Neuronal stem cell (in vitro differentiated cells): ENCODE measurements at places on chromosomes 4 and X.

- no peak for DNase-seq
Measured at GRCh38 chrX:110135618-110136017, 132.7 kb downstream of the TMEM164 start.

GRCh38 chrX:154419688-154420401 is 8.5 kb downstream of the TAFAZZIN start:
- no peak for DNase-seq

DNA sequence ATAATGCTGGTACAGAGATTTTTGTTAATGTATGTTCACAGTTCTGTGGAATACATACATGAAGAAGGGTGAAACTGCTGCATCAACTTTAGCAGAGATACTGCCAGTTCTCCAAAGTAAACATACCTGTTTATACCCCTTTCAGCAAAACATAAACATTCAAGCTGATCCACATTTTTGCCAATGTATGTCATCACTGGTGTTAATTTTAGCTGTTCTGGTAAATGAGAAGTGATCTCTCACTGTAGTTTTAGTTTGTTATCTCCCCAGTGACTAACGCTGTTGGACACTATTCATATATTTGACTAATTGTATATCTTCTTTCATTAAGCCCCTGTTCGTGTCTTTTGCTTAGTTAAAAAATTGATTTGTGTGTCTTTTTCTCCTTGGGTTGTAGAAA is 82.0 kb downstream of the HAUS3 start:
- no peak for DNase-seq

DNA sequence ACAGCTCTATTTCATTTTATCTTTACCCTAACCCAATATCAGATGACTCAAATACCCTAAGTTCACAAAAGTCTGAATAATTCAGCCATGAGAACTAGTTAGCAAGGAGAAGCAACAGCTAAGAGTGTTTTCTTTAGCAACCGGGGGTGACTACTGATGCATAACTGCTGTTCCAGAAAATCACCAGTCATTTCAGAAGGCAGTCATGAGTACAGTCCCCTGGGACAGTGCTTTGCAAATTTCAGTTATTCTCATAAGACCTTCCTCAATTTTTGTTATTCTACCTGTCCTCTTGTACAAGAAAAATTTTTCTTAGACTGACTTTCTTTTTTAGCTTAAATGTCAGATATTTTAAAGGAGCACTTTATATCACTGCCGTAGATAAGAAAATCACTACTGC is 16.4 kb downstream of the BANK1 start:
- no peak for DNase-seq

GRCh38 chr4:145797278-145797677 is 117.3 kb downstream of the C4orf51 start:
- no peak for DNase-seq

- no peak for DNase-seq
Measured at GRCh38 chrX:39653691-39654090, 444.1 kb downstream of the BCOR start.

- no peak for DNase-seq
Measured at GRCh38 chr4:147801820-147802219, 69.9 kb downstream of the ARHGAP10 start.

DNA sequence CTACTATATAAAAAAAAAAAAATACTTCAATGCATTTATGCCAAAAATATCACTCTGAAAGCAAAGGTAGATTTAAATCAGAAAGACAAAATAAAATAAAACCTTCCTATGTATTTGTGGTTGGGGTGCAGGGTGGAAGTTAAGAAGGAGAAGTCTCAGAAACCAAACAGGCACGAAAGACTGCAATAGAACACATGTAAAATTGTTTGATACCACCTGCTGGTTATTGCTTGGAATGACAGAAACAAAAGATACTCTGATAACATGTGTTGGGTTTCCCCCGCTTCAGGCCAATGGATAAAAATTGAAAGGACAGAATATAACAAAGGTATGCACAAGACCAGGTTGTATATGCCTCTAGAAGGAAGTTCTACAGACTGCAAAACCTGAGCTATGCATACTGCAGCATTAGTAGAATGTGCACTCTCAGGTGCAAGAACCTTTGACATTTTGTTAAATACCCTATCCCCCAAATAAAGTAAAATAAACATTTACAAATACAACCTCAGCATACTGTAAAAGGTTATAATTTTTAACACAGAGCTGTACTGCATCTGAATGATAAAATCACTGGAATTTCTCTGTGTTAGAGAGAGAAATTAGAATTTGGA is 118.8 kb downstream of the GABRA2 start:
- no peak for DNase-seq

GRCh38 chr4:55398461-55398860 is 2.7 kb downstream of the TMEM165 start:
- no peak for DNase-seq

- no peak for DNase-seq
Measured at GRCh38 chr4:61128682-61129081, 71.4 kb upstream of the ADGRL3 start.

DNA sequence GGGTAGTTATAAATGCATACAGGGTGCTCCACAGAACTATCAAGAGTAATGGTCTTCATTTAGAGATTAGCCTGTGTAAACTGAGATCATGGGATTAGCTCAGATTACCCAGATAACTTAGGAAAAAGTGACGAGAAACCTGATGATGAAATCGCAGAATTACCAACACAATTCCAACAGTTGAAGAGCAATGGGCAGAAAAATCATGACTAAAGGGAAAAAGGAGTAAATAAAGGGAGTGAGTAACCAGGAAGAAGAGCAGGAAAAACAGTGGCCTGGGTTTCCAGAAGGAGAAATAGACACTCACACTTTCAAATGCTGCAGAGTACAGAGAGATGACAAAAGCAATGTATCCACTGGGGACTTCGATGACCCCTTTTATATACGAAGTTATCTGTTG is 817.3 kb downstream of the TRIML1 start:
- DNase-seq: no peak

- no peak for DNase-seq
Measured at GRCh38 chr4:14419516-14419915, 582.8 kb upstream of the CPEB2 start.

- no peak for DNase-seq
Measured at GRCh38 chr4:170979736-170980135, 833.5 kb upstream of the GALNTL6 start.

DNA sequence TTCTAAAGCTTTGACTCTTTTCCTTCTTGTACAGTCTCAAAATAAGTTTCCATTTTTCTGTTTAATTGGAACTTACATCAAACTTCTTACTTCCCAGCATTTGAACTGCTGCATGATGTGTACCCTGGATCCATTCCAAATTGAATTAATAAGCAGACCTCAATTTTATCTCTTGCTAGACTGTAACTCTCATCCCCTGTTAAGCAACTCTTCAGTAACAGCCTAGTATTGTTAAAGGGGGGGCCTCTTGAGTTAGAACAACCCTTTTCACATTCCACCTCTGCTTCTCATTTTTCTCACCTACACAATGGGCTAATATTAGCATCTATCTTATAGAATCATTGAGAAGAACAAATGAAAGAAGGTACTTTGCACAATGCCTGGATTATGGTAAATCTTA is 169.4 kb downstream of the IL1RAPL1 start:
- no peak for DNase-seq

DNA sequence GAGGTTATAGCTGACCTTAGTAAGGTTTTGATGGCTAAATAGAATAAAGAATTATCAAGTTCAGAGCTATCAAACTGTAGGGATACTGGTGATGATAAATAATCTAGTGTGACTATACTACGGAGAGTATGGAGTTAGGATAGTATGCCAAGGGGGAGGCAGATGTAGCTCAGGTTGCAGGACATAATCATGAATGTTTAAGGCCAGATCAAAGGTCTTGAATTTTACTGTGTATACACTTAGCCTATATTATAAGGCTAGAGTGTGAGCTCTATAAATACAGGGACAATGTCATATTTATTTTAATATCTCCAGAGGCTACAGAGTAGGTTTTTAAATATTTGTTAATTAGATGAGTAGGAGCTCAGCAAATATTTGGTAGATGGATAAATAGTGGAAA is 131.1 kb upstream of the STIM2 start:
- DNase-seq: no peak

DNA sequence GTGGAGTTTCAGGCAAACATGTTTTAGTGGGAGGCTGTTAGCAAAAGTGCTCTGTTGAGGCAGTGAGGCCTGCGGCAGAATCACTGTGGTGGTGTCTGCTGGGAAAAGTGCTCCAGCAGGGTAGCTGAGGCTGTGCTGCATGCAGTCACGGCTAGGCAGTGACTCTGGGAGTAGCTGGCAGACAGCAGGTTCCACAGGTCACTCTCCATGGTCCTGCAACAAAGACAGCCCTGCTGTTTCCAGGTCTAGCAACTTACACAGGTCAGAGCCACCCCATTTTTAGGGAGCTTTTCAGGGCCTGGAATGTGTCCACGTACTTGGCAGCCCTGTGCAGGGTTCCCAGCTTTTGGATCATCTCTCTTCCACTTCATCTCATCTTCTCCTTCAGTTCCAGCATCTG is 184.3 kb downstream of the NAA11 start:
- DNase-seq: peak; percentile 27

GRCh38 chrX:22397566-22397965 is 124.9 kb downstream of the CBLL2 start:
- no peak for DNase-seq

DNA sequence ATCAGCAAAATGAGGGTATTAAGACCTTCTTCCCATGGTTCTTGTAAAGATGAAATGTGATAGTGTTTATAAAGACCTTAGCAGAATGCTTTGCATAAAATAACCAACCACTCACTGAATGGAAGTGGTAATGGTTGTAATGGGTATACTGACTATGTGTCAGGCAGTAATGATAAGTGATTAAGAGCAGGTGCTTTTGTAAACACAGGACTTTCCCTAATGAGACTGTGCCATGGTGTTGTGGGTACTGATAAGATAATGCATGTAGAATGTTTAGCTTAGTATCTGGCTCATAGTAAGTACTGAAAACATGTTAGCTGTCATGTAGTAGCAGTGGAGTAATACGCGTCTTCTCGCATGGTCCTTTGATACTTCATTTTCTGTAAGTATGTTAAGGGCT is 6.9 kb downstream of the LSM6 start:
- no peak for DNase-seq

DNA sequence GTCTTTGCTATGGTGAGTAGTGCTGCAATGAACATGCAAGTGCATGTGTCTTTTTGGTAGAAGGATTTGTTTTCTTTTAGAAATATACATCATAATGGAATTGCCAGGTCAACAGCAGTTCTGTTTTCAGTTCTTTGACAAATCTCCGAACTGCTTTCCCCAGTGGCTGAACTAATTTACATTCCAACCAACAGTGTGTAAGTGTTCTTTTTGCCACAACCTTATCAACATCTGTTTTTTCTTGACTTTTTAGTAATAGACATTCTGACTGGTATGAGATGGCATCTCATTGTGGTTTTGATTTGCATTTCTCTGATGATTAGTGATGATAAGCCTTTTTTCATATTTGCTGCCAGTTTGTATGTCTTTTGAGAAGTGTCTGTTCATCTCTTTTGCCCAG is 406.3 kb downstream of the DTHD1 start:
- DNase-seq: no peak

- DNase-seq: peak; percentile 39
Measured at GRCh38 chr4:67393699-67394281, 151.5 kb downstream of the CENPC start.

DNA sequence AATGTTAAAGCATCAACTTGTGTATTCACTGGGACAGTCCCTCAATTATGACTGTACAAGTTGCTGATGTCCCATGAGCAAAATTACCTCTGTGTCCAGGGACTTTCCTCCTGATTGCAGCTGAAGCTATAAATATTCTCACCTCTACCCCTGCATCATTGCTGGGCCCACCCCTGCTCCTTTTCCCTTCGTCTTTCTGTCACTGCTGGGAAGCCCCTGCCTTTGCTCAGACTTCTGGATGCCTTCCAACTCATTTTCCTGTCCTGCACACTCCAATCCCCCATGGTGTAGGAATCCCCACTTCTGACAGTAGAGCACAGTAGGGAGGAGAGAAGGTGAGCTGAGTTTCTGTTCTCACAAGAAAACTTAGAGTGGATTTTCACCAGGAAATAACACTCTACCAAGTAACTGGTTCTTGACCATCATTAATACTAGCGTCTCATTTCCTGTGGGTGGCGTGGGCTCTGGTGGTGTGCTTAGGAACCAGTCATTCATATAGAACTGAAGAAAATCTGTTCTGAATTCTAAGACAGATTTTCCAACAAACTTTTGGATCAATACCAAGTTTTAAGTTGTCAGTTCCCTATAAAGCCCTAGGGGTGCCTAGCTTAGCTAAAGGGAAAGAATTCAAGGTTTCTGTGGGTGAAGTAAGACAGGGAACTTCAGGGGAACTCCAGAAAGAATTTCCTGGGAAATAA is 136.2 kb upstream of the MED14 start:
- no peak for DNase-seq

- DNase-seq: no peak
Measured at GRCh38 chrX:16678689-16679088, 28.7 kb downstream of the S100G start.

DNA sequence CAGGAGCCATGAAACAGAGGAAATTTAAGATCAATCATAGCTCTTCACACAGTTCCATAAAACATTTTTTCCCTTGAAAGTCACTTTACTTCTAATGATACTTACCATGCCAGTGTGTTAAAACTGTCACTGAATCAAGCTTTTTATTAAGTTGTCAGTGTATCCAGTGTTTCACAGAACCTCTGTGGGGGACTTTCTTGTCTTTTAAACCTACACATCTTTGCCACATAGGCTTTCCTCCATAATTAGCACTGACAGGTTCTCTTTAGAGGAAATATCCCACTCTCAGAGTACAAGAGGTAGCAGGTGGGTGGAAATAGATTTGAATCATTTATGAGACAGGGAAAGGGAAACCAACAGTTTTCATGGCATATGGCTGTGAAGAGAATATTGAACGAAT is 25.8 kb upstream of the DYNLT3 start:
- DNase-seq: no peak

GRCh38 chr4:177479063-177479462 is 36.8 kb upstream of the AGA start:
- no peak for DNase-seq

- DNase-seq: no peak
Measured at GRCh38 chr4:7393601-7394575, 40.8 kb downstream of the PSAPL1 start.

DNA sequence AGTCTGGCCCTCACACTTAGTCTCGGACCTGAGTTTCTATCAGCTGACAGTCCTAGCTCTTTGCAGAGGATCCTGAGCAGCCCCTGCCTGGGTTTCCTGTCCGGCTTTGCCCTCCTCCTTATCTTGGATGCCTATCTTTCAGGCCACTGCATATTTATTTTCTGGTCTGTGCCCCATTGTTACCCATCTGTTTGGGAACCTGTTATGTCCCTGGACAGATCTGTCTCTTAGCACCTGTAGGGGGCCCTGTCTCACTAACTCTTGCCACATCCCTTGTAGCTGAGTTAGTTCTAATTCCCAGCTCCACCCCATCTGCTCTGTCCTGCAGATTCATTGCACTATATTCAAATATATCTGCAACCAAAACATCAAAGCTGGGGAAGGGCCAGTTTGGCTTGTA is 514.9 kb upstream of the LCORL start:
- DNase-seq: no peak

GRCh38 chr4:167452922-167453430 is 218.7 kb upstream of the SPOCK3 start:
- no peak for DNase-seq

- no peak for DNase-seq
Measured at GRCh38 chr4:78644744-78645330, 93.3 kb downstream of the ANXA3 start.

- DNase-seq: no peak
Measured at GRCh38 chr4:8649631-8650361, 57.2 kb downstream of the CPZ start.
